ENCODE measurements at places on chromosomes 1 and 21.

DNA sequence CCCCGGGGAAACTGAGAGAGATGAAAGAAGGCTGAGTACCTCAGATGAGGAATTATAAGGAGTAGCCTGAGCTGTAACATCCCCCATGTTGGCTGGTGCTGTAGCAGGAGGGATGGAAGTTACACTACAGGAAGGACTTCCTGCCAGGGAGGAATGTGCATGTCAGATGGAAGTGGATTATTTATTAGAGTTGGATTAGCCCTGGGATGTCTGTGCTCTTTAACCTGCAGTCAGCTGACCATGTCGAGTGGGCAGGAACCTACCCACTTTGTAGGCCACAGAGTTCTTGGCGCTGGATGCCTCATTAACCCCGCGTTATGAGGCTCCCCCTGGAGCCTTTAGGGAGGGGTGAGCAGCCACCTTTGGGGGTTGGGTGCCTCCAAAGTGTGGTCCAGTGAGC lies 757 bp upstream of the SEMA4A start:
- DNase-seq = no peak

DNA sequence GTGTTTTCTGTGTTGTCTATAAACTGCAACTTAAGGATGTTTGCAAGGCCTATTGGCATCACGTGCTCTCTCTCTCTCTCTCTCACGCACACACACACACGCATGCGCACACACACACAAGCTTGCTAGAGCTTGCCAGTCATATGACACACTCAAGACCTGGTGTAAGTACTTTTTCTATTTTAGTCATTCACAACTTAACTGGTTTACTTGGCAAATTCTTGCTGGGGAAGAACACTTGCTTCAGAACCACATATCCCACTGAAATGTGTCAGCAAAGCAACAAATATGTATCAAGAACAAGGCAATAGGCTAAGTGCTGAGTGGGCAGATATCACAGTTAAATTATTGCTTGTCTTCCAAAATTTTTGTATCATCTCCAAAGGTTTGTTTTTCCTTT lies 107.8 kb downstream of the DISC1 start:
- no peak for DNase-seq

- DNase-seq = no peak
Measured at GRCh38 chr1:18560692-18561091, 70.0 kb upstream of the PAX7 start.

DNA sequence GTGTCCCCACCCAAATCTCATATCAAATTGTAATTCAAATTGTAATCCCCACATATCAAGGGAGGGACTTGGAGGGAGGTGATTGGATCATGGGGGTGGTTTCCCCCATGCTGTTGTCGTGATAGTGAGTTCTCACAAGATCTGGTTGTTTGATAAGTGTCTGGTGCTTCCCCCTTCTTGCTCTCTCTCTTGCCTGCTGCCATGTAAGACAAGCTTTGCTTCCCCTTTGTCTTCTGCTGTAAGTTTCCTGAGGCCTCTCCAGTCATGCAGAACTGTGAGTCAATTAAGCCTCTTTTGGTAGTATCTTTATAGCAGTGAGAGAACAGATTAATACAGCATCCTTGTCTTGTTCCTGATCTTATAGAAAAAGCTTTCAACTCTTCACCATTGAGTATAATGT lies 6.5 kb upstream of the LRRC39 start:
- no peak for DNase-seq

GRCh38 chr1:155085504-155086127 lies 7.0 kb downstream of the EFNA3 start:
- DNase-seq = peak; percentile 56

DNA sequence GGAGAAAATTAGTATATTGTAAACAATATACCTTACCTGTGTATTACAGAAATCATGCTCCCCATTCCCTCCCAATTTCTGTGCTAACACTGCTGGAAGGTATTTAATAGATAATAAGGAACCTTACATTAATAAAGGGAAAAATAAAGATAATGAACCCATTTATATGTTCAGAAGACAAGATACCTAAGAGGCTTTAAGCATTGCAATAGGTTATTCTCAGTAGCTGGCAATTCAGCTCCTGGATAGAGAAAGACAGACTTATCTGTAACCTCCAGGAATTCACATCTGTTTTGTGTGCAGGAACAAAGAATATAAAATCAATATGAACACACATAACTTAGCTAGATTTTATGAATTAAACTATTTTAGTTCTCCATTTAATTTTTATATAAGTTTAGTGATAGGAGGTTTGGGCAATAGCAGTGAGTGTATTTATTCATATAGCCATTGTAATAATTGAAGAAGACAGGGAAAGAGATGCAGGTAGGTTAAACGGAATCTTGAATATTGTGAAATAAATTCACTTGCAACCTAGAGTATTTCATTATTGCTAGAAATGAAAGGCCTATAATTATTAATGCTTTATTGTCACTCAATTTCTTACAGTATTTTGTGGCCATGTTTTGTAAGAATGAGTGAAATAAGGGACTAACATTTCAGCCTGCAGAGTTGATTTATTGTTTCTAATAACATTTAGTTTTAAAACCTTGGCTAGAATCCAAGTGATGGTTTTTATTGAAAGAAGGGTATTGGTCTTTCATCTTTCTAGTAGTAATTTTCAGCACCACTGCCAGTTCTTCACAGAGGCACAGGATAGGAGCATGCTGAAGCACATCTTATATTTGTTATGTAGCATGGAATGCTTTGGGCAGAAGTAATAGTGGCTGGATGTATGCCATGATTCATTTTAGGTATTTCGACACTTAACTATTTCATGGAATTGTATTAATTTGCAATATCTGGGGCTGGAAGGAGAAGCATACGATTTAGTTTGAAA lies 1.5 kb downstream of the XPR1 start:
- no peak for DNase-seq

GRCh38 chr1:232317350-232317749 lies 312.6 kb downstream of the SIPA1L2 start:
- DNase-seq = no peak
